Osteocyte (in vitro differentiated cells): ENCODE measurements at places on chromosomes 1 and 21.

GRCh38 chr1:26003756-26004155 is 5.9 kb upstream of the PAFAH2 start:
- no peak for DNase-seq

- no peak for DNase-seq
These were observed 19.3 kb upstream of the LSS start for GRCh38 chr21:46247699-46248421.

DNA sequence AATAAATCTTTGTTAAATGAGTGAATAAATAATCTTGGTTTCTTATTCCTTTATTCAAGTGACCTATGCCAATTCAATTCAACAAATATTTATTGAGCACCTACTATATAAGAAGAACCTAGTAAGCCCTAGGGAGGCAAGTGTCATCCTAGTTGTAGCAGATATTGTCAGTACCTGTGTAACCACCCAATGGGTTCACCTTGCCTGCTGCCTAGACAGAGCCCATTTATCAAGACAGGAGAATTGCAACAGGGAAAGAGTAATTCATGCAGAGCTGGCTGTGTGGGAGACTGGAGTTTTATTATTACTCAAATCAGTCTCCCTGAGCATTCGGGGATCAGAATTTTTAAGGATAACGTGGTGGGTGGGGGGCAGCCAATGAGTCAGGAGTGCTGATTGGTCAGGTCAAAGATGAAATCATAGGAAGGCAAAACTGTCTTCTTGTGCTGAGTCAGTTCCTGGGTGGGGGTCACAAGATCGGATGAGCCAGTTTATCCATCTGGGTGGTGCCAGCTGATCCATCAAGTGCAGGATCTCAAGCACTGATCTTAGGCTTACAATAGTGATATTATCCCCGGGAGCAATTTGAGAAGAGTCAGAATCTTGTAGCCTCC is 53.8 kb upstream of the KCNA3 start:
- DNase-seq: no peak

DNA sequence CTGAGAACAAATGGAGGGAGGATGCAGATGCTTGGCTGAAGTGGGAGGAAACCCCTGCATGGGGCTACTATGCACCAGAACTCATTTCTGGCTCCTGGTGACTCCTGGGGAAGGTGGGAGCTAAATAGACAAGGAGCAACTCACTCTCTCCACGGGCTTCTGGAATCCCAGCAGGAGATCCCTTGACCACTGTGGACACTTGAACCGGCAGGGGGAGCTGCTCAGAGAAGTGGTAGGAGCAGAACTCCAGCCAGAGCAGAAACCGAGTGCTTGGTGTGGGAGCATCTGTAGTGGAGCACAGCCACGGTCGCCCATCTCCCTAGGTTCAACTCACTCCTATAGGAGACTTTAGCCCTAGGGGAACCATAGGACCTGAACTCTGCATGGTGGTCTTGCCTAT is 205.6 kb upstream of the GJB5 start:
- no peak for DNase-seq

DNA sequence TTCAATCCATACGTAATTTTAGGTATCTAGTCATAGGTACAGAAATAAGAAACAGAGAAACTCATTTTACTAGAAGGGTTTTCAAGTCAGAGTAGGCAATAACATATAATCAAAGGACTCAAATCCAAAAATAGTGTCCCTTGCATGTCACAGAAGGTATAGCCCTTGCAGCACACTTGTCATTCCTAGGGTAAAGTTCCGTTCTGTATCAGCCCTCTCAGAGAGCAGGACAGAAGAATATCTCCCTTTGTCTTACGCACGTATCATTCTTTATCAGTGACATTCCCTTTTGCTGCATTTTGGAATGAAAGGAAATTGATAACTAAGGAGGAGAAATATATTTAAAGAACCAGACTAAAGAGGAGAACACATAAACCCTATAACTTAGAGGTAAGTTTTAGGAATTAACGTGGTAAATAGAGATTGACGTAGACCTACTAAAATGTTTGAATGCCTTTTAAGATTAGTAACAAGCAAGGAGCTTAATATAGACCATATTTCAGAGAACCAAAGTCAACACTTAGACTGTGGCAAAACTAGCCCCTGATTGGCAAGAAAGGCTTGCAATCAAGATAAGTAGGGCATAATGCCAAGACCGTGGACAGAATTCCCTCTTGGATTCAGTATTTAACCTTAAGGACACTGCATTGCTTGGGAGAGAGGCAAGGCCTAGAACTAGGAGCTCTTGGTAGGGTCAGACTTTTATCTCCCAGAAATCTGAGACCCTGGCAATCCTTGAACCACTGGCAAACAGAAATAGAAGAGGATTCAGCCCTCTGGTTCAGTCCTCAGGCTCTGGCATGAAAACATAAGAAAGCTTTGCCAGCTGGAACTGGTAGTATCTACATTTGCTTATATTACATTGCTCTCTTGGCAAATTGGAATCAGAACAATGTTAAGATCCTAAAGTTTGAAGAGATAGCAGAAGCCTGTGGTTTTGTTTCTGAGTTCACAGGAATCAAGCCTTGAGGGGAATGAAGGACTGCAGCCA is 232.1 kb downstream of the ASTN1 start:
- no peak for DNase-seq

DNA sequence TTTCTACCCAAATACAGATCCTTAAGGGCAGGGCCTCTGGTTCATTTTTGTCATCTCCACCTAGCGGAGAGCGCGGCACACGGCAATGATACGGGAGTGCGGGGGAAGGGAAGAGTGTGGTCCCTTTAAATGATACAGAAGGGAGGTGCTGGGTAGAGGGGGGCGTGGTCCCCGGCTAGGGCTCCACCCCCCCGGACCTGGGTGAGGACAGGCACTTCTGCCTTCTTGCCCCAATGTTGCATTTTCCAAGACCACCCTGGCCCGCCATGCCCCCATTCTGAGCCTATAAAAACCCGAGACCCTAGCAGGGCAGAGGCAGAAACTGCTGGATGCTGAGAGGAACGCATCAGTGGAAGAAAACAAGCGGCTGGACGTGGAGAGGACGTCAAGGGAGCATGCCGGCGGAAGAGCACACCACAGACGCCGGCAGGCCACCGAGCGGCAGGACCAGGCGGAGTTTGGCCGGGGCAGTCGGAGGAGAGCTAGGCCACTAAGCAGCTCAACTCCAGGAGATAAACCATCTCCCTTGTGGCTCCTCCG is 30.0 kb downstream of the LRRC3 start:
- no peak for DNase-seq

DNA sequence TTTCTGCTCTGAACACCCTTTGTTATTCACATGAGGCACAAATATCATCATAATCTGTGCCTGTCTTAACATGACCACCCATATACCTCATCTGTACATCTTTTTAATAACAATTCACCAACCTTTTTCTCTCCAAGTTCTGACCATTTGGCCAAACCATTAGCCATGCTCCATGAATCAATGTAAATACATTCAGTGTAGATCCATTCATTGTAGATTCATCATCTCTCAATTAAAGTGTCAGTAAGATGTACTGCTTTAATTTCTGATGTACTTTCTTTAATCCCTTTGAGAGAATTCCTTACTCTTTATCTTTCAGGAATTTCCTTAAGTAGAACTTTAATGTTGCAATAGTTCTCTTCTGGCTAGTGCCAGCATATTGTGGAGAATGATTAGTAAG is 126.2 kb upstream of the LRRC7 start:
- DNase-seq: no peak

DNA sequence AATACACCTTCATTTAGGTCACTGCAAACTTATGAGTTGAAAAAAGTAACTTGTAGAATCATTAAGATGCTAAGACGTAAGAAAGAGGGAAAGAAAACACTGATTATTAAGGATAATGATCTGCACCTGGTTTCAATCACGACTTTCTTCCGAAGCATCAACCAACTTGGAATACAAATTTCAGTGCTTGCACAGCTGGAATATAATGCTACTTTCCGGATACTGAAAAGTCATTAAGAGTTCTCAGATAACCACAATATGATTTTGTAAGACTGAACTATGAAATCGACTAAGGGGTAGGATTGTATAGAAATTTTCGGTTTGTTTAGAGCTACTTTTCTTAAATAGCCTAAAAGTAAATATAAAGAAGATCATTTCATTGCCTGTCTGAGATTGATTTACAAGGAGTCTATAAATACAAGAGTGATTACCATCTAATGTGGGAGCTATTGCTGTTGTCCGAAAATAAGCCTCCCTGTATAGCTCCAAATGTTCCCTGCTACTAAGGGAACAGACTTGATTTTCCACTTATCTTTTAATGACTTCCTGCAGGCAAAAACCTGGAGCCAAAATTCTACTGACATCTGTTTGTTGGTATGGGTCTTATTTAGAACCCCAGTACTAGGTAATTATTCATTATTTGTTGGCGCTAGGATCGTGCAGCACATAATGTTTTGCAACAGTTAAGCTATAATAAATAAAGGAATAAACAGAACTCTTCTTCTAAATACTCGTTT is 673.3 kb downstream of the KCNT2 start:
- no peak for DNase-seq

GRCh38 chr1:2642131-2642559 is 9.3 kb upstream of the MMEL1 start:
- DNase-seq: no peak

DNA sequence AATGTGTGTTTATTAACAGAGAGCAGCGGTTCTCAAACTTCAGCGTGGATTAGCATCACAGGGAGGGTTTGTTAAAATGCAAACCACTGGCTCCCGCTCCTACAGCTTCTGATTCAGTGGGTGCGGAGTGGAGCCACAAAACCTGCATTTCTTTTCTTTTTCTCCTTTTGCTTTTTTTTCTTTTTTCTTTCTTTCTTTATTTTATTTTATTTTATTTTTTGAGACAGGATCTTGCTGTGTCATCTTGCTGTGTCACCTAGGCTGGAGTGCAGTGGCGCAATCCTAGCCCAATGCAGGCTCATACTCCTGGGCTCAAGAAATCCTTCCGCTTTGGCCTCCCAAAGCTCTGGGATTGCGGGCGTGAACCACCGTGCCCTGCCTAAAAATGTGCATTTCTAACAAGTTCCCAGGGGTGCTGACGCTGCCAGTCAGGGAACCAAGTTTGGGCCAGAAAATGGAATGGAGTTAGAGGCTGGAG is 20.9 kb upstream of the SLC1A7 start:
- DNase-seq: no peak

GRCh38 chr1:31483012-31483946 is 70.3 kb downstream of the SERINC2 start:
- no peak for DNase-seq

DNA sequence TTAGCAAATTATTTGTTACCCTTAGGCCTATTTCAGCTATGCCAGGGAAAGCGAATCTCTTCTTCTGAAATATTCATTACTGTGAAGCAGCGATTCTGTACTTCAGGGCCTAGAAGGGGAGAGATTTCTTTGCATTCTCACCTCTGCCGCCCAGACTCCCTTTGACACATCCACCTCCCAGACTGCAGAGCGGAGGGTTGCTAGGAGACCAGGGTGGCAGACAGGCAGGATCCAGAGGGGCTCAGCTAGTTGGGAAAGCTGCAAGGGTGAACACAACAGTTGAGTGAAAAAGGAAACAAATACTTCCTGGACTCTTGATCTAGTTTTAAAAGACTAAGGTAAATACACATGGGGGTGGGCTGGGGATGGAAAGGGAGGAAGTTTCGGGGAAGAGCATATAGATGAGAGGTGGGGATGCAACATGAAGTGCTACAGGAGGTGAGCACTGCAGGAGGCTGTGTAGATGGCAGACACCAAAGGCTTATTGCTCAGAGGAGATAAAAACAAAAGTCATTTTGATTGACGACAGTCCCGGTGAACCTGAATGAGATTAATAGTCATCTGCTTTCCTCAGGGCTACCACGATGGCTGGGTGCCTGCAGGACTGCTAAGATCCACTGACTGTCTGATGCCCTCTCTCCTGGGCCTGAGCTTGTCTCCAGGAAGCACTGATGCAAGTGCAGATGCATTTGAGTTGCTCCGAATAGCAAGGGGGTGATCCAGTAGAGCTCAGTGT is 26.4 kb upstream of the RAB3GAP2 start:
- DNase-seq: no peak

DNA sequence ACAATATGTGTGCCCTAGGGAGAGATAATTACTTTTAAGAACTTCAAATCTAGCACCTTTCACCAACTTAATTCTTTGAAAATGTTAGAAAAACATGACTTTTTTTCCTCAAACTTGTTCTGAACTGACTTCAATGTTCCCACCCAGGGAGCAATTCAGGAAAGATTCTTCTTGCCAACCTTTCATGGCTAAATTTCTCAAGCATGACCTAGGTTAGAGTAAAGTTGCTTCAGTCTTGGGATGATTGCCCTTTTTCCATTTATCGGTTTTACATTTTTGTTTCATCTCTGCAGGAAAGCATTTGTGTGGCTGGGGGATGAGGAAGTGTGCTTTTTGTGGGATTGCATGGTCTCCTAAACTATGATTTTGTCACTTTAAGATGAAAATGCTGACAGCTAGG is 647.7 kb downstream of the LTN1 start:
- no peak for DNase-seq

DNA sequence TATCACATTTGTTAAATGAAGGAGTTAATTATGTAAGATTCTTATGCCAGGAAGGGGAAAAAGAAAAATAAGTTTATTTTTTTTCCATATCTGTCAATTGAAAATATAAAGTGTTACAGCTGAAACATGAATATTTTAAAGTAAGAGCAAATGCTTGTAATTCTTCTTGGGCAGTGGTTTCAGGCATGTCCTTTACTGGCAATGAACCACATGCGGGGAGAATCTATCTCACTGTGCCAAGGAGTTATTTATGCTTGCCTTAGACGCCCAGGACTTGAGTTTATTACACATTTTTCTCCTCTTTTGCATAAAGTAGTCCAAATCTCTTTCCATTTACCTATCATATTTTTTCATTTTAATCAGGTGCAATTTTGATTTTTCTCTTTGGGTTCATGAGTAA is 207.8 kb upstream of the NRIP1 start:
- no peak for DNase-seq

GRCh38 chr1:177669161-177669560 is 300.7 kb downstream of the SEC16B start:
- no peak for DNase-seq

DNA sequence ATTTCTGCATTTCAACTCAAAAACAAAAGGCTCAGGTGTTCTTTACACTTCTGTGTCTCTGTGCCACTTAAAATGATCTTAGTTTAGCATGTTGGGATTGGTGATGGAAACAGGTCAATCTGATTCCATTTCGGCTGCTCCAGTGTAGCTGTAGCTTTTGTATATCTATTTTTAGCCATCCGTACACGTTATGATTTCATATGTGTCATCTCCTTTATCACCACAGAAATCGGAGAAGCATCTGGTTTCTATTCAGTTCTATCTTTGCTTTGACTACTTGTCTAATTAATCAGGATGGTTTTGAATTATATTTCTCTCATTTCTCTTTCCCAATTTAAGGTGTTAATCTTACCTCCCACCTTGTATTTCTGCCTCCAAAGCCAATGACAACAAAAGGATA is 41.1 kb downstream of the RGS21 start:
- no peak for DNase-seq

- DNase-seq: no peak
These were observed 37.2 kb upstream of the SIM2 start for GRCh38 chr21:36661511-36662309.

- DNase-seq: no peak
These were observed 67.6 kb upstream of the LRRC8B start for GRCh38 chr1:89457046-89457445.

GRCh38 chr1:66273656-66274055 is 260.3 kb upstream of the SGIP1 start:
- no peak for DNase-seq

GRCh38 chr1:179322557-179322956 is 29.0 kb downstream of the SOAT1 start:
- DNase-seq: no peak
